ENCODE measurements at places on chromosomes 2 and 18.
A peak's percentile ranks its signal among the peaks of the same experiment; 100 is the strongest.

DNA sequence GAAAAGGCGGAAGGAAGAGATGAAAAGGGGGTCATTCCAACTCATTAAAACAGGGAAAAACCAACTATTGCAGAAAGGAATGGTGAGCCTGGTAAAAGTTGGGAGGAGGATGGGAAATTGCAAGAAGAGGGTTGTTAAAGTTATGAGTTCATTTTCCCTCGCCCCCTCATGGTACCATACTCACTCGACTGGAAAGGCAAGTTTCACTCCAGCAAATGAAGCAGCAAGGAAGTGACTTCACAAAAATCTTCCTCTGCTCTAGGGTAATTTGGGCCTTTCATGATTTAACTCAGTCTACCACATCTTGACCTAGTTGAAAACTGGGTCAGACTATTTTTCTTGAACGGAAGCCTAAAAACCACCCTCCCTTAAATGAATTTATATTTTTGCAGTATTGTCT, 22.8 kb upstream of the DAW1 start:
- DNase-seq: no peak

DNA sequence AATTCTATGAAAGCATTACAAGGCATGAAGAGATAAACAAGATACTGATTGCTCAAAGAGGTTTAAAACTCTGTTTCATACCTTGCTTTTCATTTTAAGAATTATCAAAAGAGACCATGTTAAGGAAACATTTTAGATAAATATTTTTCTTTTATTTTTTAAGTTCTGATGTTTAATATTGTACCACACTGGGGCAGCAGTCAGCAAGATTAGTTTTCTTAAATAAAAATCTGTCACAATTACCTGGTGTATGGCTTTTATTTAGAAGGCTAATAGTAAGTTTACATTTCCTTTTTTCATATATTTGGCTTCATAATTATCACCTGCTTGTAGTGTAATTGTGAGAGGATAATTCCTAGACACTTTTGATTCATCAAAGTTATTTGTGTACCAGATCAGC, 46.4 kb downstream of the ZNF804A start:
- no peak for DNase-seq

DNA sequence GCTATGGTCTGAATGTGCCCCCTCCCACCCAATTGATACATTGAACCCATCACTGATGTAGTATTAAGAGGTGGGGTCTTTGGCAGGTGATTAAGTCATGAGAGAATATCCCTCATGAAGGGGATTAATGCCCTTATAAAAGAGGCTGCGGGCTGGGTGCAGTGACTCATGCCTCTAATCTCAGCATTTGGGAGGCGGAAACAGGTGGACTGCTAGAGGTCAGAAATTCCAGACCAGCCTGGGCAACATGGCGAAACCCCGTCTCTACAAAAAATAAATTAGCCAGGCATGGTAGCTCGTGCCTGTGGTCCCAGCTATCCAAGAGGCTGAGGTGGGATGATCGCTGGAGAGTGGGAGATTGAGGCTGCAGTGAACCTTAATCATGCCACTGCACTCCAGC, 14.3 kb downstream of the POLR2D start:
- DNase-seq: no peak

- no peak for DNase-seq
Measured at GRCh38 chr18:38611036-38611964, 1045.7 kb upstream of the CELF4 start.

DNA sequence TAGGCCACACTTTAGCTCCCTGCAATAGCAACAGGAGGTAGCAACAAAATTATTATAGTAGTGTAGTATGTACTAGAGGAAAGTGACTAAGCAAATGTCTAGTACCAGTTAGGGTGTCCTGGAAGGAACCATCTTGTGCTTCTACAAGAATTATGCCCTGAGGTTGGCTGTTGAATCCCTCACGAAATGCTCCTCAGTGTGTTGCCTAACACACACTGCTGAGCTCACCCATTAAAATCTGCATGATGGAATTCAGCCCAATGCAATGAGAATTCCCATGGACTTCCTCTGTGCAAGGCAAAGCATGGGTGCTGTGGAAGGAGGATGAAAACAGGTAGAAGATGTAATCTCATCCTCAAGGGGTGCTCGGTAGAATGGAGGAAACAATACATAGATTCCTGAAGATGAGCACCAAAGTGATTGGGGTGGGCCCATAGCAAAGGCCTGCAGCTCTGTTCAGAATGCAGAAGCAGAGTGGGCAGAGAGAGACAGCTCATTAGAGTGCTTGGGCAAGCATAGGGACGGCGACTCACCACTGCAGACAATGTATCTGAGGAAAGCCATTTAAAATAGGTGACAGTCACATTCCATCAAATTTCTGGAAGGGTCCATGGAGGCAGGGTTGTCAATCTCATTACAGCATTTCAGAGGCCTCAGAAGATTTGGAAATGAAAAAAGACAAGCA, 1.2 kb upstream of the UGT1A7 start:
- DNase-seq: no peak

GRCh38 chr2:44545005-44545404, 183.3 kb downstream of the CAMKMT start:
- DNase-seq: no peak

DNA sequence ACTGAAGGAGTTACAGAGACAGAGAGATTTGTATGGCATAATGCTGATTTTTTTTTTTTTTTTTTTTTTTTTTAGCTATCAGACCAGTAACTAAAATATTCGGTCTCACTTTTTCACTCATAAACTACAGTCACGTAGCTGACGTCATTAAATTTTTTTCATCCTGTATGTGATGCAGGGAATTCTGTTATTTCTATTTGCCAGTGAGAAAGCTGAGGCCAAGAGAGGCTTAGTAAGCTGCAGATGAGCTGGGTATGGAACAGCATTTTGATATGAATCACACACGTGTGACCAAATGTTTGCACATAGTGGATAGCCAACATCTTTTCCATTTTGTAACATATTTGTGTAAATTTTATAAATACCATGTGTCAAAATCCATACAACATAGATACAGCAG, 79.1 kb upstream of the EPB41L3 start:
- DNase-seq: no peak

DNA sequence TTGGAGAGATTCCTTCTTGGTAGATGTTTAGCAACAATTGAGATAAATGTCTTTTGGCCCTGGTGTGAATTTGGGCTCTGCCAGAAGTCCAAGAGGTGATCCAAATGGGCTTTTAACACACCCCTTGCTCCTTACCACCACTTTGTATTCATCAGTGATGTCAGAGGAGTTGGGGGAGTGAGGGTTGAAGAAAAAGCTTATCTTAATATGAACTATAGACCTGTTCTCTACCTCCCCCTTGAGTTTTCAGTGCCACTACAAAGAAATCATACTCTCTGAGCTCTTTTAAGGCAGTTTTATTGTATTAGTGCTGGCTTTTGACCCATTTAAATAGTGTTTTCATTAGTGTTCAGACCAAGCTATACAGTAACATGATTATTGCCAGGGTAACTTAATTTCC, 229.1 kb downstream of the PHLPP1 start:
- DNase-seq: no peak

- no peak for DNase-seq
Measured at GRCh38 chr2:218381916-218382366, at the start of gene SLC11A1. TSS of gene SLC11A1 (plus strand) at chr2:218382273. CDS start at chr2:218382369, 96 bp downstream.

- DNase-seq: no peak
Measured at GRCh38 chr2:55009277-55010060, 40.8 kb downstream of the RTN4 start.

DNA sequence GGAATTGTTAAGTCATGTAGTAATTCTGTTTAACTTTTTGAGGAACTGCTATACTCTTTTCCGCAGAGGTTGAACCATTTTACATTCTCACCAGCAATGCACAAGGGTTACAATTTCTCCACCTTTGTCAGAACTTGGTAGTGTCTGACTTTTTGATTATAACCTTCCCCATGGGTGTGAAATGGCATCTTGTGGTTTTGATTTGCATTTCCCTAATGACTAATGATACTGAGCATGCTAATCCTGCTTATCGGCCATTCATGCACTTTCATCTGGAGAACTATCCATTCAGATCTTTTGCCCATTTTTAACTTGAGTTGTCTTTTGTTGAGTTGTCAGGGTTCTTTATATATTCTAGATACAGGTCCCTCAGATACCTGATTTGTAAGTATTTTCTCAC, 47.2 kb downstream of the CYB5A start:
- DNase-seq: no peak

DNA sequence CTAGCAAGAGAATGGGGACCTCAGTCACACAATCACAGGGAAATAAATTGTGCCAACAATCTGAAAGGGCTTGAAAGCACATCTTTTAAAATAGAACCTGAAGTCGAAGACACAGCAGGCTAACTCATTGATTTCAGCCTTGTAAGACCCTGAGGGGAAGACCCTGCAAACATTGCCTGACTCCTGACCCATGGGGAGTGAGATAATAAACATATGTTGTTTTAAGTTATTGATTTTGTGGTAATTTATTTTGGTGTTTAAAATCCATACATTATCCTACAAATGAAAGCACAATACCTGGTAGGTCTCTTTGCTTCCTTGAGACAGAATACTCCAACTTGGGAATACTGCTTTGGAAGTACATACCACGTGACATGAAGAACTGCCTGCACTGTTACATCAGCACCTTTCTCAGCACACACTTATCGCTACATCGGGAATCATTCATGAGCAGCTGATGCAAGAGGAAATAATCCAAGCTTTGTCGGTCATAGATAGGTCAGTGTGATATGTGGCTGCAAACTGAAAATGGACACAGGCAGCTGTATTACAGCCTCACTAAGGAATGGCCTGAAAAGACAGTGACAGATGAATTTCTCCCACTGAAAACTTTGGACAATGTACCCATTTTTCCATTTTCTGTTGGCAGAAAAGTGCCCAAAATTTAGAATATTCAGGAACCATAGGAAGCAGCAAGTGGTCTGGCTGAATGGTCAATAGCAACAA, 494.5 kb upstream of the MAP2 start:
- no peak for DNase-seq

- DNase-seq: no peak
Measured at GRCh38 chr2:128838244-128838643, 519.6 kb upstream of the HS6ST1 start.

DNA sequence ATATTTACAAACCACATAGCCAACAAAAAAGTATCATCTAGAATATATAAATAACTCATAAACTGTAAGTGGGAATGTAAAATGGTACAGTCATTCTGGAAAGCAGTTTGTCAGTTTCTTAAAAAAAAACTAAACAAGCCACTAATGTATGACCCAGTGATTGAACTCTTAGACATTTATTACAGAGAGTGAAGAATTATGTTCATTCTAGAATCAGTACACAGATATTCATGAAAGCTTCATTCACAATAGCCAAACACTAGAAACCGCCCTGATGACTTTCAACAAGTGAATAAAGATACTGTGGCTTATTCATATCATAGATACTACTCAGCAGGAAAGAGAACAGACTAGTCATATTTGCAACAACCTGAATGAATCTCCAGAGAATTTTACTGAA, 1541.5 kb downstream of the LRP1B start:
- no peak for DNase-seq

GRCh38 chr2:147773479-147773878, 71.3 kb upstream of the ACVR2A start:
- DNase-seq: no peak

DNA sequence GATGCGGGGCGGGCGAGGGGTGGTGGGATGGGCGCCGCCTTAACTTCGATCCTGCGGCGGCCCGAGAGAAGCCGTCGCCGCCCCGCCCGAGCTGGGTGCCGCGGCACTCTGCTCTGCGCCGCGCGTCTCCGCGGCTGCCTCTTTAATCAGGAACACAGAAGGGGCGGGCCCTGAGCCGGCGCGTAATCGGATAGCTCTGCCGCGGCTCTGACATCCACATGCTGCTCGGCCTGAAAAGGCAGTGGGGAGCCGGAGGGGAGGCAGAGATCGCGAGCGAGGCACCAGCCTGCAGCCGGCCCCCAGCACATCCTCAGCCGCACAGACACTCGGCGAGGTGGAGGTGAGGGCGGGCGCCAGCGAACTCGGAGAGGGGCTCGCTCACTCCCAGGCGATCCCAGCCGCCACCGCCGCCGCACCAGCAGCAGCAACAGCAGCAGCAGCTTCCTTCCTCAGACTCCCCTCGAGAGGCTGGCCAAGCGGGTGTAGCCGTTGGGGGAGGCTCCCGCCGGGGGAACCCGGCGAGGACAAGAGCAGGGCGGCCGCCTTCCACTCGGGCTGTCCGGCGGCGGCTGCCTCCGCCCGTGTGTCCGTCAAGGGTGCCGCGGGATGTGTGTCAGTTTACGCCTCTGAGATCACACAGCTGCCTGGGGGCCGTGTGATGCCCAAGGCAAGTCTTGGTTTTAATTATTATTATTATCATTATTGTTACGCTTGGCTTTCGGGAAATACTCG, at the start of gene NRP2:
Gene NRP2 (plus strand): TSS at position 263 of the 732 bp plus-strand sequence. CDS start 790 bp downstream, outside the sequence.
- DNase-seq: peak; percentile 81

GRCh38 chr2:221822416-221822815, 250.3 kb upstream of the EPHA4 start:
- no peak for DNase-seq

DNA sequence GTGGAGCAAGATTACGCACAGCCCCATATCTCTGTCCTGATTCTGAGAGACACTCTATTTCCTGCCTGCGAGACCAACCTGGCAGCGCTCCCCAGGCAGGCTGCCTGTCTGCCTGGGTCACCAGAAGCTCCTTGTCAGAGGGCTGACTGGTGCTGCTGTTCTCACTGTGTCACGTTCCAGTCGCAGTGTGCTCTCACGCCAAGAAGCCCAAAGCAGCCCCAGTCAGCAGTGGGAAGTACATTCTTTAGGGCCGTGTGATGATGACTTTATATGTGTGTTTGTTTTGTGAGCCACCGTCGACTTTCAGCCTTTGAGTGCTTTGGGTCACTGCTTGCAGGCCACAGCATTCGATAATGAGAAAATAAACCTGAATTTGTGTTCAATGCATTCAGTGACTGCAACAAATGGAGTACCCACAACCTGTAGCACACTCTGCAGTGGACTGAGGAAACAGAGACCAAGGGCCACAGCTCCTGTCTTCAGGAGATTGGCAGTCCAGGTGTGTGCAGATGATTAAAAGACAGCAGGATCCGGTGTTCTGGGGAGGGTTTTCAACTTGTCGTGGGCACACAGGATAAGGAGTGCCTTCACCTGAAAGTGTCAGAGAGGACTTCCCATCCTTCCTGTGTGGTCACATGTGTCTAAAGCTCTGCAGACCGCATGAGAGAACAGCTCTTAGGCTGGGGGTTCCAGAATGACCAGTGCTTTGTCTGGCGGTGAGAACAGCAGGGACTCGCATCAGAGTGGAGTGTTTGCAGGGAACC, 4.8 kb downstream of the TNFRSF11A start:
- DNase-seq: no peak

DNA sequence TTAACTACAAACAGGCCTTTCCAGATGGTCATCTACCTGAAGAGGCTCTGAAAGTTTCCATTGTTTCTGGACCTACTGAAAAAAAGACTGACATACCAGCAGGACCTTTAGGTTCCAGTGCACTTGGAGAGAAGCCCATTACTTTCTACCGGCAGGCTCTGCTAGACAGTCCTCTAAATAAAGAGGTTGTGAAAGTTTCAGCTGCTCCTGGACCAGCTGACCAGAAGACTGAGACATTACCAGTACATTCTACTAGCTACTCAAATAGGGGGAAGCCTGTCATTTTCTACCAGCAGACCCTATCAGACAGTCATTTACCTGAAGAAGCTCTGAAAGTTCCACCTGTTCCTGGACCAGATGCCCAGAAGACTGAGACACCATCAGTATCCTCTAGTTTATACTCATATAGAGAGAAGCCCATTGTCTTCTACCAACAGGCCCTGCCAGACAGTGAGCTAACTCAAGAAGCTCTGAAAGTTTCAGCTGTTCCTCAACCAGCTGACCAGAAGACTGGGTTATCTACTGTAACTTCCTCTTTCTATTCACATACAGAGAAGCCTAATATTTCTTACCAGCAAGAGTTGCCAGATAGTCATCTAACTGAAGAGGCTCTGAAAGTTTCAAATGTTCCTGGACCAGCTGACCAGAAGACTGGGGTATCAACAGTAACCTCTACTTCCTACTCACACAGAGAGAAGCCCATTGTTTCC, 65.8 kb downstream of the ALMS1 start:
- DNase-seq: no peak
